ENCODE measurements at places on chromosomes 12 and 14.

DNA sequence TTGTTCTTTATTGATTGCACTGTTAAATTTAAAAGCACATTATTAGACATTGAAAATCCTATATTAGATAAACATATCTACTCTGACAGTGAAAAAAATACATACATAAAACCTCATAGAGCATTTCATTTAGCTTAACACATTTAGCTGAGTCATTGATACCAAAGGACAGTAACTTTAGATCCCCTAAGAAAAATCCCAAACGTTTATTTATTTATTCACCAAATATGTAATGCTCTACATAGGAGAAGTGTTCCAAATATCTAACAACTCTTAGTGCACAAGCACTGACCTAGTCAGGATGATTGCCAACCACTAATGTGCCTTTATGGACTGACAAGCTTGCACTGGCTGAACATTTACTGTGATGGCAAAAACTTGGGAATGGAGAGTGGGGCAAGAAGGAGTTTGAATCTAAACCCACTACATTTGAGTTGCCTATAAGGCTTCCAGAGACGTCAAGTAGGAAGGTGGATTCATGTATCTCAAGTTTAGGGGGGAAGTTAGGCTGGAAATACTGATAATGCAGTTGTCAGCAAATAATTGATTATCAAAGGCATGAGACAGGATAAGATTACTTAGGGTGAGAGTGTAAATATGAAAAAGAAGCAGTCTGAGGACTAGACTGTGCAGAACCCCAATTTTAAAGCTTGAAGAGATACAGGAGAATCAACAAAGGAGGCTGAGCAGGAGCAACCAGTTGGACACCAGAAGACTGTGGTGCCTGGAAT is 156.4 kb downstream of the PLCZ1 start:
- peak; percentile 13 for DNase-seq

DNA sequence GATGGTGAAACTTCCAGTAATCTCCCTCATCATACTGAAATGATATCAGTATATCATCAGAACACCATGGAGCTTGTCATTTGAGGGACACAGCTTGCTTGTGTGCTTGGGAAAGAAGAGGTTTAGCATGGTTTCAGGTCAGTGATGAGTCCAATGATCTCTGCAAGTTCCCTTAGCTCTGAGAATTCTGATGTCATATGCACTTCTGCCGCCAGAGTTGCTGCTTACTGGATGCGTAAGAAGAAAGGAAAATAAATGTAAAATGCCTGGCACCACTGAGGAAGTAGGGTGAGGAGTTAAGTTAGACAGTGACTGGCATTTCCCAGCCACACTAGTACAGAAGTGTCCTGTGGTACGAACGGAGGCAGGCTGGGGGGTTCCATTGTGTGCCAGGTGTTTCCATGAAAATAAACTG is 22.6 kb downstream of the PRKCH start:
- no peak for DNase-seq

GRCh38 chr12:53653595-53653994 is 22.3 kb downstream of the ATP5MC2 start:
- DNase-seq: no peak

DNA sequence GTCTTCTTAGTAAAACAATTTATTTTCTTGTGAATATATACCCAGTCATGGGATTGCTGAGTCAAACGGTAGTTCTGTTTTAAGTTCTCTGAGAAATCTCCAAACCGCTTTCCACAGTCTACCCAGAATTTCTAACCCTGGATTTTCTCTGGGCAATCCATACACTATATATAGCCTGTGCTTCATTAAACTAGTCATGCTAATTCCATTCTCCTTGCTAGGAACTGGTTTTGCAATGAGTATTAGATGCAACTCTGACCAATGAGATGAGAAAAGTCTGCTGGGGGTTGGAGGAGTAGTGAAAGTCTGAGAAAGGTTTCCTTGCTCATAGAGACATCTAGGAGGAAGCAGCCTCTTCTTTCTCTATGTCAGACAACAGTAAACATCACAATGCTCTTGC is 196.1 kb upstream of the CDKN3 start:
- peak; percentile 83 for DNase-seq

GRCh38 chr14:65336191-65336591 is 76.3 kb upstream of the FUT8 start:
- DNase-seq: peak; percentile 80

DNA sequence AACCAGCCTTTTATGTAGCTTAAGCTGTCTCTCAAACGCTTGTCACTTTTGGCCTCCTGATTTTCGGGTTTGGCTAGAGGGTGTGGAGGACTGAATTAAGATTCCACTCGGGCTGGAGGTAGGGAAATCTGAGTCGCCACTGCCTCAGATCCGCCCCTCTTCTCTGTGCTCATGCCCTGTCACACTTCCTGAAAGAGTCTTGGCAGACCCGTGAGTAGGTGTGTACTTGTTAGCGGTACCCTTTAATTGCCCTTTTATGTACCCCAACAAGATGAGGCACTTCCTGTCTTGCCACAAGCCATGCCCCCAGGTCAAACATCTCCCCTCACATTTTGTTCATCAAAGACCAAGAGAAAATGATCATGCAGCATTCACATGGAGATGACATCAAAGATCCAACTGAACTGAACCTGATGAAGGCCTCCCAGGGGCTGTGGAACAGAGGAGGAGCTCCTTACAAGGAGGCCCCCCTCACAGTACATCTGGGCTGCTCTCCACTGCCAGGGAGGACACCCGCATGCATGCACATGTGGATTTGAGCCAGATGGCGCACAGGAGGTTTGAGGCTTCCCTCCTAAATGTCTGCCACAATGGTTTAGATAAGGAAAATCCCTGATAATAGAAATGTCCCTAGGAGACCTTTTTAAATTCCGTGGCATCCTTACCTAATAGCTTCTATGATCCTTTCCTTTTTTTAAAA is 86.5 kb upstream of the CDKN3 start:
- no peak for DNase-seq

DNA sequence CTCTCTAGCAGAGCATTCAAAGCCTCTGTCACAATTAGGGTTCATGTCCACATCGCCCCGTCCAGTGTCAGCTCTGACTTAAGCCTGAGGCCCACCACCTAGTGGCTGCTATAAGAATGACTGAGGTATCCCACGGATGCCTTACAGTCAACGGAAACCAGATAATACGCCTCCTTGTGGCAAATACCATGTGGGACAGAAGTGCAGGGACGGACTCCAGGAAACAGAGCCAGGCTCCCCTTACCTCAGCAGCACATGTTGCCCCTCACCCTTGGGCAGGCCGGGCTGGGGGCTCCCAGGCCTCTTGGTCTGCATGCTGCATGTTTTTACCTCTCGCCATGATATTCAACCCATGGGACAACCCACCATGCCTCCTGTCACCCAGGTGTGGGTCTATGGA is 86.3 kb downstream of the VWF start:
- peak; percentile 63 for DNase-seq

DNA sequence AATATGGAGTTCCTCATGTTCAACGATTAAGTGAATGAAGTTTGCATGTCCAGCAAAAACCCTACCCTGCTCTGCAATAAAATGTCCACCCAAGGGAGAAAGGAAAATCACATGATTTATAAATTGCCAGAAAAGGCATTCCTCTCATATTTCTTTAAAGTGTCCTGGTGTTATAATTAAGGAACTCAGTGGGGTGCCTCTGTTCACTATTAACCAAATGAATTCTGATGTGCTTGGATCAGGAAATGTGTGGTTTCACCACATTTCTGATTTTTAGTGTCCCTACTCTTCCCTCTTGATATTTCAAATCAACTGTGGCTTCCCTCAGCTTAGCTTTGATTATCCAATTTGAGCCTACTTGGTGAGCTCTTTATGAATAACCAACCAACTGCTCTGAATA is 208.1 kb downstream of the PHLDA1 start:
- DNase-seq: peak; percentile 56

DNA sequence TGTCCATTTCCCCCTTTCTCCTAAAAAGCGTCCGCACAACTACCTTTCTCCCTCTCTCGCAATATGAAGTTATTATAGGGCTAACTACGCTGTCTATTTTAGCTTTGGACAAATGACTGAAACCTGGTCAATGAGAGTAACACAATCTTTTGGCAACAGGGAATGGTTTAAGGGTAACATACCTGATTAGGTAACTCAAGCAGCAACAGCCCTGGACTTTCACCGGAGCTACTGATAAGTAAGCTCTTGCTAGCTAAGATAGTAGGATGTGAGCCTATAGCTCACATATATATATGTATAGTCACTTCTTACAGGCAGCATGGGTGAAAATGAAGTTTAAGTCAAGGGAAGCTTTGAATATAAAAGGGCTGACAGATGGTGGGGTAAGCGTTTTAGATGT is 313.0 kb downstream of the CEP128 start:
- DNase-seq: no peak
